ENCODE measurements at places on chromosomes 3 and 15.

DNA sequence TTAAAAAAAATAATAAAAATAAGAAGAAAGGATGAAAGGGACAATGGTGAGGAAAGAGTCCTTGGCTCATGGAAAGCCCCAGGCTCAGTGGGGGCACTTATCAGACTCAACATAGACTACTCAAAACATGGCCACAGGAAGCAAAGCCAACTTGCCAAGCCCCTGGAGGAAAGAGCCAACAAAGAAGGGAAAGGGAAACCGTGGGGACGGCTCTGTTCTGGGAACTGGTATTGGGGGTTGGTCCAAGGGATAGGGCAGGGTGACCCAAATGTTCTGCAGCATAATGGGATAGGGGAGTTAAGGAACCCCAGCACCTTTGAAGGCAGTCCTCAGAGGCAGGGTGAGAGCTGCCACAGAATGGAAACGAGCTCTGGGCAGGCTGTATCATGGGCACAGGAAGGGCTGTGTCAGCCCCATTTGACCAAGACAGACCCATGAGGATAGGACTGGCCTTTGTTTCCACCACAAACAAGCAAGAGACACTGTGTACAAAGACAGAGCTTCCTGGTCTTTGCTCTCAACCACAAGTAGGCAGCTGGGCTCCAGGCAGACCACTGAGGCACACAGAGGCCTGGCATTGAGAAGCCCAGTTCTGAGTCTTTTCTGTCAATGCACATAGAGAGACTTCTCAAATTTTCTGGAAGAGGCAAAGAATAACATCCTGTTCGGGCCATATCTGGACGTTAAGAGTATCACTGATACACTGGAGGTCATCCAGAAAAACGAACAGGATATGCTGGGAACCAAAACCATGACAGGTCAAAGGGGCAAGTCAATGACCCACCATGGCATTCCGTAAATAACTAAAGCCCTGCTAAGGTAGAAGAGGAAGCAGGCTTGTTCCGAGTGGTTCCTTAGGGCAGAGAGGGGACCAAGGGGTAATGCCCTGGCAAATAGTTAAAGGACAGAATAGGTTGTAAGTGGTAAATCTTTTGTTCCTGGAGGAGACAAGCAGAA lies 10.6 kb upstream of the SEMA7A start:
- DNase-seq = peak; percentile 54

- DNase-seq = no peak
Measured at GRCh38 chr3:59878038-59878427, 828.2 kb upstream of the CFAP20DC start.

- DNase-seq = no peak
Measured at GRCh38 chr3:31562525-31562924, 29.8 kb downstream of the STT3B start.

GRCh38 chr15:36831125-36831903 lies 251.9 kb downstream of the CDIN1 start:
- DNase-seq = no peak

GRCh38 chr15:97961067-97961954 lies 808 bp downstream of the ARRDC4 start:
- DNase-seq = peak; percentile 89

DNA sequence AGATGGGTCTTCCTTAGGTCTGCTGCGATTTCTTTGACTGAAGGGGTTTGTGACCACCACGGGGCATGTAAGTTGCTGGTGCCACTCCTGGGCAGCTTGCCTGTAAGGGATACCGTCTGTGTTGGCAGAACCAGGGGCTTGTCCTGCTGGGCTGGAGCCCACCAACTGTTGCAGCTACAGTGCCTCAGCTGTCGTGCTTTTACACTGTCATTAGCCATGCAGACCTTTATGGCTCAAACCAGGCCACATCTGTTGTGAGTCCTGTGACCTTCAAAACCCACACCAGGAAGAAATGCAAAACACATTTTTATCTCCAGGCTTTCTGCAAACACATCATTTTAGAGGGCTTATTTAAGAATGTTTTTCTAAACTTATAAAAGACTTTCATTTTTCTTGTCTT lies 168.7 kb downstream of the PTPRG start:
- no peak for DNase-seq

DNA sequence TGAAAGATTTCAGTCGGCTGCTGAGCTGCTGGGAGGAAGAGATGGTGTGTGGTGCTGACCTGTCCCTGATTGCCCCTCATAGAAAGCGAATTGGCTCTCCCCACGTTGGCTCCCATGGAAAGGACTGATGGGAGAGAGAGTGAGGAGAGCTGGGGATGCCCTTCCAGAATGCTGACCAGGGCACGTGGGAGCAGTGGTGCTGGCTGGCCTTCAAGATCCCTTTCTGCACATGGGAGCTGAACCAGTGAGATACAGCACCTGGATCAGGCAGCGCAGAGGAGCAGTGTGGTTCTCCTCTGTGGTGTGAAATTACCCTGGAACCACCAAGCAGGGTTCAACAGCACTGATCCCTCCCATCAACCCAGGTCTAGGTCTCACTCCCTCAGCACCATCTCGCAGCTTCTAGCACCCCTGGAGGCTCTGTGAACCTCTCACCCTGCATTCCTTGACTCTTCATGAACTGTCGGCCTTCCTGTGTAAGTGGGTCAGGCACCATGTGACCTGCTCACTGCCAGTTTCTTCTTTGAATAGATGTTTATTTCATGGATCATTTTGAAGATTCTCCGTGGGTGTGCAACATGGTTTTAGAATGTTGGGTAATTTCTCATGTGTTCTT lies 55.7 kb downstream of the CACNA1D start:
- no peak for DNase-seq

- no peak for DNase-seq
Measured at GRCh38 chr3:53079791-53080555, 34.1 kb upstream of the SFMBT1 start.

All from sigmoid colon (tissue), 7 donors.